ENCODE measurements at places on chromosomes 5 and 9.

DNA sequence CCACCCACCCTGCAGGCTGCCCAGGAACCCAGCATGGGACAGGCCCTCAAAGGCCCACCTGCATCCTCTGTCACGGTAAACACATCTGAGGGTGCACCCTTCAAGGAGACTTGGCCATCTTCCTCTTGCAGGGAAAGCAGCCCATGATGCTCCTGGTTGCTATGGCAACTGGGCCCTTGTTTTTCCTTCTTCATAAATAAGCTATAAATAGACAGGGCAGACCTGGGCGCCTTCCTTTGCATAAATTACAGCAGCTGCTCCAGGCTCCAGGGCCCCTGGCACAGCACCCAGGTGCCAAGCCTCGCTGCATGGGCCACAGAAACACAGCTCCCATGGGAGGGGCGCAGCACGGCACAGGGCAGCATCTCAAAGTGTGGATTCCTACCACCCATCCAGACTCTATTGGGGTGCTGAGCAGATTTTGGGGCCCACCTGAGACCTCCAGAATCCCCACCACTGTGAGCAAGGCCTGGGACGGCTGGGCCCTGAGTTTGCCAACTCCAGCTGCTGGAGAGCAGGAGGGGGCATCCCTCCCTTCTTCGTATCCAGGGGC, 5.8 kb upstream of the PSMB7 start:
- no peak for DNase-seq

DNA sequence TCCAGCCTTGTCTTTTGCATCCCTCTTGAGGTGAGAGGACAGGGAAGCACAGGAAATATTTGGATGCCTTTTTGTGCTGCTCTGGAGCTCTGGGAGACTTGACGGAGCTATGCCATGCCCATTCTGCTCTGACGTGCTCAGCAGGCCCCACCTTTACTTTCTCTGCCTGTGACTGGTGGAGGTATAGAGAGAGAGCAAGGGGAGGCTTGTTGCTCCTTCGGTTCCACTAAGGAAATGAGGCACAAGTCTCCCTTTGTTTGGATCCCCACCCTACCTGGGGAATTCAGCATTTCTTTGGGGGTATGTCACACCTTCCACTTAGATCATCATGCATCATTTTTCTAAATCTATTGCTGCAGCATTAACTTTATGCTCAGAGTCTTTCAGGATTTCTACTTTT, 121.8 kb upstream of the CNTLN start:
- no peak for DNase-seq

- no peak for DNase-seq
Observed at GRCh38 chr9:92576175-92576574, 40.4 kb upstream of the ECM2 start.

DNA sequence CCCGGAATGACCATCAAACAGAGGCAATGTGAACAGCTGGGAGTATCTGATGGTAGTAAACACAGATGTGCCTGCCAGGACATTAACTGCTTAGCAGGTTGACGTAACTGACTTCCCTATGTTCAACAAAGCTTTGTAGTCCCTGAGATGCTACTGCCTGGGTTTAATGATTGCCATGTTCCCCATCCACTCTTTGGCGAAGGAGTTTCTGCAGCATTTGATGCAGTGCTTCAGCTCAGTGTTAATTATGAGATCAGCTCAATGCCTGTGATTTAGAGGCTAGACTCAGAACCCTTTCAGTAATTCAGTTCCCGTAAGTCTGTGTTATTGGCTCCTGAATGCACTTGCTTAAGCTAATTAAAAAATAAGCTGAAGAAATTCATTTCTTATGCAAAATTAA, 547.3 kb upstream of the ZNF608 start:
- no peak for DNase-seq

GRCh38 chr5:39505791-39506190, 81.0 kb upstream of the DAB2 start:
- DNase-seq, result no peak

DNA sequence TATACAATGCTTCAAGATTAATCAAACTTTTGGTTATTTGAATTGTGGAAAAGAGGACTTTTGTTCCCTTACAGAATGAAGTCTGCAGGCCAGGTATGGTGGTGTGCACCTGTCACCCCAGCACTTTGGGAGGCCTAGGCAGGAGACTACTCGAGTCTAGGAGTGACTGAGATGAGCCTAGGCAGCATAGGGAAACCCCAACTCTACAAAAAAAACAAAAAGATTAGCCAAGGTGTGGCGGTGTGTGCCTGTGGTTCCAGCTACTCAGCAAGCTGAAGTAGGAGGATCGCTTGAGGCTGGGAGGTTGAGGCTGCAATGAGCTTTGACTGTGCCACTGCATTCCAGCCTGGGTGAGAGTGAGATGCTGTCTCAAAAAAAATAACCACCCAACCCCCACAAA, 9.3 kb downstream of the CCNH start:
- DNase-seq, result no peak

DNA sequence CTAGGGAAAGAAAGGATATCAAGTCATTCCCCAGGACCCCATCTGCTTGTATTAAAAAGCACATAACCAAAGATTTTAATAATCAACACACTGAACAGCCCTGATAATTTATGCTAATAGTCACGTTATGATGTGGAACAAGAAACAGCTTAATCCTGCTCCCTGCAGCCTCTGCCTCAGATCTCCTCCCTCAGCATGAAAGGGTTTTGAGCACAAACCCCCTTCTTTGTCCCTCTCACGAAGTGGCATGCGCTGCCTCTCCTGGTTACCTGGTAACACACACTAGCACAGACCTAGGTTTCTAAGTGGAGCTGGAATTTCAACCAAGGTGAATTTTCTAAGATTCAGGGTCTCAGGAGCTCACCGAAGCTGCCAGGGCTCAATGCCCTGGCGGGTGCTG, 5.1 kb downstream of the IGFBPL1 start:
- no peak for DNase-seq

DNA sequence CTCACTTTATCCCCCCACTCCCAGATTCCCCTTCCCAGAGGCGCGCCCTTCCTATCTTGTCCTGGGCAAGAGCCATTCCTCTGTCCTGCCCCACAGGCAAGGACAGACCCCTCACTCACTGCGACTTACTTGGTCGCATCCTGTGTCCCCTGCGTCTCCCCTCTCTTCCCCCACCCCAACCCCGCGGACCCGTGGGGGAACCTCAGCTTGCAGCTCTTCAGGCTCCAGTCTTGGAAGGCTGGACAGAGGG, 542 bp downstream of the GGTA1 start:
- no peak for DNase-seq

Measured in stimulated activated CD4-positive, alpha-beta T cell treated with anti-CD3 and anti-CD28 coated beads, Interleukin-12 subunit alpha, Interleukin-12 subunit beta, amount 100 ng/mL, for 4 hours (primary cell).